CD4-positive, alpha-beta T cell treated with Interleukin-15 for 4 hours (primary cell): ENCODE measurements at places on chromosomes 6 and 20.

- DNase-seq = no peak
Observed at GRCh38 chr6:154138793-154139192, 99.8 kb downstream of the OPRM1 start.

DNA sequence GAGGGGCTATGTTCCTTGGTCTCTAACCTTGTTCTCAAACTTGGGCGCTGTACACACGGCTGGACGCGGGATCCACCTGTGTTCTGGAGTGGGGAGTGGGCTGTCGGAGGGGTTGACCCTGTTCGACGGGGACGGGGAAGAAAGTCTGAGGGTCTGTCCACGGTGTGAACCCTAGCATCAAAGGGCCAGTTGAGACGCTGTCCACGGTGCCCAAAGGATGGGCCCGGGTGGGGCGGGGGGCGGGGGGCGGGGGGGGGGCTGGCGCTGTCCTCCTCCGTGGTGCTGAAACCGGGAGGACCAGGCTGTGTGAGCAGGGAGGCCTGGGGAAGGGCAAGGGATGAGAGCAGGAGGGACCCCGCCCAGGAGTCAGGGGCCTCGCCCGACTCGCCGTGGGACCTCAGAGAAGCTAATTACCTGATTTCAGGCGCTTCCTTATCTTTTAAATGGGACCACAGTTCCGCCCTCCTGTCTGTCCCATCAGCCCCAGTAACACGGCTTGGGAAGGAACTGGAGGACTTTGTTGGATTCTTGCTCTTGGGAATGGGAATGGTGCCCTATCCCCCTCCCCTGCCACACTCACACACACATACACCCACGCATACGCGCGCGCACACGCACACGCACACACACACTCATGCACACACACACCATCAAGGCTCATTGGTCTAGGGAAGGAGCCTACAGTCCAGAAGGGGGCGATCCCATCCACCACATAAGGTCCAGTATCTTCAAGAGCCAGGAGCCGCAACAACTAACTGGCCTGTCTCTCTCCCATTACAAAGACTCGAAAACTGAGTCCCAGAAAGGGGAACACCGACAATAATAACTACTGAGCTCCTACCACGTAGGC is 1.0 kb upstream of the VSTM2L start:
- no peak for DNase-seq

DNA sequence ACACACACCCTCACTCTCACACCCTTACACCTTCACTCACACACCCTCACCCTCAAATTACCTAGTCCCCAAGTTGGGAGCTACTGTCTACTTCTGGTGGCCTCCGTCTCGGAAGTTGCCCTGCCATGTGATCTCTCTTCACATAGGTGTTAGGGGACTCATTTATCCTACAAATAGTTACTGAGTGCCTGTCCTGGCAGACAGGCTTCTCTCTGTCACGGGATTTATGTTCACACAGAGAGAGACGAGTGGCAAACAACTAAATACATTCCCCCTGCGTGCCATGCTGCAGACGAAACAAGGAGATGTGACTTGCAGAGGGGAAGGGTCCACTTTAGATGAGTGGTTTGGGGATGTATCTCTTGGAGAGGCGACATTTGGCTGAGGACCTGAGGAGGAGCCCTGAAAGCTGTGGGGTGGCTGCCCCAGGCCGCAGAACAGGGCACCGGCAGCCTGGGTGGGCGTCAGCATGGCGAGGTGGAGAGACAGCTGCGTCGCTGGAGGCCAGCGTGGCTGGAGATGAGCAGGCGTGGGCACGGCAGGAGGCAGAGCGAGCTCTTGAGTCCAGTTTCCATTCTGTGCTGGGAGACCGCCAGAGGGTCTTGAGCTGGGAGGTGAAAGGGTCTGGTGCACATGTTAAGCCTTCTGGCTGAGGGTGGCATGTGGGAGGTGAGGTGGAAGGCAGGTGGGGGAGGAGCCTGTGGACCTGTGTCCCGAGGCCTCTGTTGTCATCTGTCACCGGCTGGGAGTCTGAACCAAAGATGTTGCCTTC is 17.2 kb downstream of the DYNLT1 start:
- no peak for DNase-seq

DNA sequence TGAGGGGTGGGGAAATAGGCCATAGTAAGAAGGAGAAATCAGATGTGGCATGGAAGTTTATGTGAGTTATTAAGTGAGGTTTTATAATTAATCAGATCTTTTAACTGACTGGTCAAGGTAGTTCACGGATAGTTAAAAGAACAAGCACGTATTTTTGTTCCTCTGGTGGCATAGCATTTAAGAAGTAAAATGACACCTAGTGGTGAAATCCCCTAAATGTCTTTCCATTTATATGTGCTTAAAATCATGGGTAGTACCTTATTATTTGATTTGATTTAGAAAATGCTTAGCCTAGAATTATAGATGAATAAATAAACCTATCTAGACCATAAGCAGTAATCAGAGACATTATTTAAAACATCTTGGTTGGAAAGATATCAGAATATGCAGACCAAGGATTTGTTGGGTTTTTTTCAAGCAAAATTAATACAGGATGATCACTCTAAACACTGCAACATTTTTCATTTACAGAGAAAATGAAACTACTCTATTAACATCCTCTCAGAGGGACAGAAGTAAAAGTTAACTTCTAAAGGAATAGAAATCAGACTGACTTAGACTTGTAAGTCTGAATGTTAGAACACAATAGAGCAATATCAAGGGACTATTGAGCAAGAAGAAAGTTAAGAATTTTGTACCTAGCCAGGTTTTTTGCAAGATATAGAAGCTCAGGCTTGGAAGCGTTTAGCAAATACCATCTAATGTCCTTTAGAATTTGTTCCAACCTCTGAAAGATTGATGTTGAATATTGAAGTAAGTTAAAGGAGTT is 81.1 kb downstream of the STXBP5 start:
- peak; percentile 37 for DNase-seq

- DNase-seq = no peak
Observed at GRCh38 chr6:127148511-127148910, 30.0 kb downstream of the RSPO3 start.

DNA sequence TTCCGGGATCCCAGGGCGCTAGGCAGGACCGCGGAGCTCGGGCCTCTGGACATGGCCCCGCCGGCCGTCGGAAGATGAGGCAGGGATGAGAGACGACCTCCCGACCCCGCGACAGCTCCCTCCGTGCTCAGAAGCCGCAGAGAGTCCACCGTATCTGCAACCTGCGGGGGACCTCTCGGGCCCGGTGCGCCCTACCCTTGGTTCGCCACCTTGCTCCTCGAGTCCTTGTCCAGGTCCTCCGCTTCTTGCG is 301 bp downstream of the PPP1R3D start:
- no peak for DNase-seq

- no peak for DNase-seq
Observed at GRCh38 chr6:119661628-119662027, 312.1 kb upstream of the MAN1A1 start.

- no peak for DNase-seq
Observed at GRCh38 chr6:168225471-168225911, 94.1 kb downstream of the DACT2 start.

DNA sequence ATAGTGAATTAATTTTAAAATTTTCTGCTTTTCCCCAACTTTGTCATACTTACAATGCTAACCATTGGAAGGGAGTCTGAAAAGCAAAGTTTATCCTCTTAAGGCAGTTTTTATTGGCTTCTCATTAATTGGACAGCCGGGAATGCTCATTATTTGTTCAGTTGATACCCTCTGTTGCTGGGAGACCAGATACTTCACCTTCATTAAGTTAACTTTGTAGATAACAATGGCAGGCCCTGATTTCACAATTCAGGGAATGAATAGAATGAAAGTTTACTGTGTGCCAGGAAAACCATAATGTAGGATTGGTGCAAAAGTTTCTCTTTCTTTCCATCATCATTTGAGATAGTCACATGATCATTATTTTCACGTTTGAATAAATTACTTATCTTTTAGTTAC is 49.0 kb downstream of the COL19A1 start:
- no peak for DNase-seq

DNA sequence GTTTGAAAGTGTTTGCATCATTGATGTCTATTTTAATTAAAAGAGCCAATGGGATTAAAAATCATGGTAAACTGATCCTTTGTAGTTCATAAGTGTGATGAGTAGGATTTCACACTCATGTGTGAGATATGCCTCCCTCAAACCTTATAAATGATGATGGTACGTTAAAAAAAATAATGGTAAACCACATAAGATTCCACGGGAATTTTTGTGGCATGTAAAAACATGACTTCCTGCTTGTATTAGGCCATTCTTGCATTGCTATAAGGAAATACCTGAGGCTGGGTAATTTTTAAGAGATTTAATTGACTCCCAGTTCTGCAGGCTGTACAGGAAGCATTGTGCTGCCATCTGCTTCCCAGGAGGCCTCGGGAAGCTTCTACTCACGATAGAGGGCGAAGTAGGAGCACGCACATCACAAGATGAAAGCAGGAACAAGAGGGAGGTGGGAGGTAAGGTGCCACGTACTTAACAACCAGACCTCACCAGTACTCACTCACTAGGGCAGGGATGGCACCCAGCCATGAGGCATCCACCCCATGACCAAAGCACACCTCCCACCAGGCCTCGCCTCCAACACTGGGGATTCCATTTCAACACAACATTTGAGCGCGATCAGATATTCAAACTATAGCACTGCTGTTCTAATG is 187.6 kb upstream of the QKI start:
- DNase-seq = no peak

GRCh38 chr20:33370291-33370690 is 31.0 kb downstream of the CDK5RAP1 start:
- peak; percentile 86 for DNase-seq

GRCh38 chr20:23085436-23086055 is 578 bp downstream of the CD93 start:
- no peak for DNase-seq

- peak; percentile 71 for DNase-seq
Observed at GRCh38 chr6:29702519-29703103, 20.6 kb upstream of the HLA-F start.

GRCh38 chr6:12232821-12233220 is 57.3 kb upstream of the EDN1 start:
- no peak for DNase-seq

DNA sequence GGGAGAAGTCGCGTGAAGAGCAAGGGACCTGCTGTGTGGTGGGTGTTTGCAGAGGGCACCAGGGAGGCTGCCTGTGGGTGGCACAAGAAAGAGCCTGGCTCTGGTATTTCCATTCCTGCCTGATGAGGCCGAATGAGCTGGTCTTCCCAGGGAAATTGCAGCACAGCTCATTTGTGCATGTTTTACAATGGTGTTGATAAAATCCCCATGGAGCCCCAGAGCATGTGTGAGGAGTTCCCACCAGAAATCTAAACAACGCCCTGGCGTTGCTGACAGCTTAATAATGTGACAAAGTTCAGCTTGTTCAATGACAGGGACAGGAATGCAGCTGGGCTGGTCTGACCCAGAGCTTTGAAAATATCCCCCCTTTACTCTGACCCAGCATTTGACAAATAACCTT is 135.5 kb downstream of the CLIC5 start:
- DNase-seq = no peak

DNA sequence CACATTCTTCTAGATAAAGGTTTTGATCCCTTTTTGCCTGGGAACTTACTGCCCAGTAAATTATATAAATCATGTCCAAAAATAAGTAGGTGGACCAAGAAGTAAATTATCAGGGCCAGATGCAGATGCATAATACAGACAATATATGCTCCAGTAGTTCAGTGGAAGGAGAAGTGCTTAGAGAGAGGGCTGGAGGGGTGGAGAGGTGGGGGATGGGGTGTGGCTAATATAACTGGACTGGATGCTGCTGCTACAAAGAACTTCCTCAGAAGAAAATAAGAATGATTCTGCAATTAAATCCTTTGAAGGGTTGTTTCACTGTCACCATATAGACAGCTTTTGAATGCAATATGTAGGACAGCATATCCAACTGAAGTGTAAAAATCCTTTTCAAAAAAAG is 14.8 kb upstream of the TFAP2D start:
- no peak for DNase-seq

GRCh38 chr6:103273048-103273447 is 1586.7 kb downstream of the HACE1 start:
- no peak for DNase-seq

GRCh38 chr6:4480788-4481735 is 295.1 kb upstream of the CDYL start:
- no peak for DNase-seq

DNA sequence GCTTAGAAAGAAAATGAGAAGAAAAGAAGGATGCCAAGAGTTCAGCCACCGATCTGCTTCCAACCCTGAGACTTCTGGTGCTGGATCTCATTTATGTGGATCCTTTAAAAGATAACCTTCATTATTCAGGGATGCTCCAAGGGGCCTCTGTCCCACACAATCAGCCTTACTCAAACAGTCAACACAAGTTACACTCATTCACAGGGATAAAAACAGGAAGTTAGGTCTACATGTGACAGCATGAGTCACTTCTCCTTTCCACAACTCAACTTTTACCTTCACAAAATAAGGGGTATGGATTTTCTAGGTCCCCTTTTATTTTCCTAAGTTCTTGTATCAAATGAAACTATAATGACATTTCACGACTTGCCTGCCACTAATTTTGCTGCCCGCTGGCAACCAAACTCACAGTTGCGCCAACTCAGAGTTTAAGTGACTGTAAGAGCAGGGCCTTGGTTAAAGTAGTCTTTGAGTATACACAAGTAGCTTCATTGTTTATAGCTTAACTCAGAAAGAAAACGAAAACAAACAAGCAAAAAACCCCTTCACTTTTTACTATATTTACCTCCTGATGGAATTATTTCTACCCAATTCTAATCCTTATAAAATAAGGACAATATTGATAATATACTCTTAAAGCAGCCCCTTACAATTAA is 278.8 kb upstream of the RUNX2 start:
- DNase-seq = no peak

DNA sequence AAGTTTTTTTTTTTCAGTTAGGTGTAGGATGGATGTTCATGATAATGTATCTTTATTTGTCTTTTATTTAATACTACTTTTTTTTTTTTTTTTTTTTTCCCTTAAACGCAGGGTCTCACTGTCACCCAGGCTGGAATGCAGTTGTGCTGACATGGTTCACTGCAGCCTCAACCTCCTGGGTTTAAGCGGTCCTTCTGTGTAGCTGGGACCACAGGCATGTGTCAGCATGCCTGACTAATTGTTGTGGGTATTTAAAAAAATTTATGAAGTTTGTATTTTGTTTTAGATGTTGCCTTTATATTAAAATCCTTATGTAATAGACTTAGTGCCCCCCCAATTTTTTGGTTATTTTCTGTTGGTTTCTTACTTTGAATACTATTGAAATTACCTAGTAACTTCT is 42.6 kb downstream of the NCOA3 start:
- peak; percentile 33 for DNase-seq

- DNase-seq = no peak
Observed at GRCh38 chr6:3777730-3778461, 26.4 kb upstream of the PXDC1 start.
